ENCODE measurements at places on chromosomes 4 and X.

GRCh38 chrX:96372313-96373046 lies 312.2 kb upstream of the DIAPH2 start:
- DNase-seq = no peak

DNA sequence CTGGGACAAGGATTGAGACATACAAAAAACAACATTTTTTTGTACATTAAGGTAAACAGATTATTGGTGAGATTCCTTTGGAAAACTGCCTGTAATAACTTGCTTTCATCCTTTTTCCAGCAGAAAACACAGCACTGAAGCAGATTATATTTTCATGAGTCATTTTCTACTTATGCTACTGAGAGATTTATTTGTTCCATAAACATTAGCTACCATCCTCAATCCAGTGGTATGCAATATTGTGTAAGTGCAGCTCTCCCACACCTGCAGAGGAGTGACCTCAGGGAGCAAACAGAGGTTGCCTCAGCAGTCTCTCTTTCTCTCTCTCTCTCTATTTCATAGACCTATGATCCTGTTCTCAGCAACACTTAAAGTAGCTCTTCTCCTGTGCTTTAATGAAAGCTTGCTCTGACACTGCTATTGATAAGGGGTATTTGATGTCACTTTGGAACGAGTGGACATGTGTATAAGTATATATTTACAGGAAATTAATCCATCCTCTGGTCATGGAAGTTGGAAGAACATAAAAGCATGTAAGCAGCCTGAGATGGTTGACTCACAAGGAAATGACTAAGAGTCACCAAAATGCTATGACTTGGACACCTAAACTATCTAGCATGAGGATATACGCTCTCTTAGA lies 163.7 kb upstream of the SPANXC start:
- DNase-seq = no peak

DNA sequence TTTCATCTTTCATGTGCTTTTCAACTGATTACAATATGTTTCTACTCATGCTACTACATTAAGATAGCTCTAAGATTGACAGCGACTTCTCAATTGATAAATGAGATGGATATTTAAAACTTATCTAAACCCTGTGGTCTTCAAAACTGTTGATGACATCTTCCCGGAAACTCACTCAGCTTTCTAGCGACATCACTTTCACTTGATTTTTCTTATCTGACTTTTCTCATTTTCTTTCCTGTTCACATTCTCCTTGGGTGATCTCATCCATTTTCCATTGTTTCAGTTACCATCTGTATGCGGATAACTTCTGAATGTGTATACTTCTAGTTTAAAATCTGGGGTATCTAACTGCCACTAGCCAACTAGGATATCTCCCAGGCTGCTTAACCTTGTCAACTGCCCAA lies 3.1 kb downstream of the POLR2B start:
- DNase-seq = no peak

DNA sequence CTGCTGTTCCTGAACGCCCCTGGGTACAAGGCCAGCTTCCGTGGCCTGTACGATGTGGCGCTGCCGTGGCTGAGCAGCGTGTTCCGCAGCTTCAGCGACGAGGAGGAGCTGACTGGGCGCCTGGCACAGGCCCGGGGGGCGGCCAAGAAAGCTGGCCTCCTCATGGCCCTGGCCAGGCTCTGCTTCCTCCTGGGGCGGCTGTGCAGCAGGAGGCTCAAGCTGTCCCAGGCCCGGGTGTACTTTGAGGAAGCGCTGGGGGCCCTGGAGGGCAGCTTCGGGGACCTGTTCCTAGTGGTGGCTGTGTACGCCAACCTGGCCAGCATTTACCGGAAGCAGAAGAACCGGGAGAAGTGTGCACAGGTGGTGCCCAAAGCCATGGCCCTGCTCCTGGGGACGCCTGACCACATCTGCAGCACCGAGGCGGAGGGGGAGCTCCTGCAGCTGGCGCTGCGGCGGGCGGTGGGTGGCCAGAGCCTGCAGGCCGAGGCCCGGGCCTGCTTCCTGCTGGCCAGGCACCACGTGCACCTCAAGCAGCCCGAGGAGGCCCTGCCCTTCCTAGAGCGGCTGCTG lies 28.2 kb downstream of the SH3TC1 start:
- no peak for DNase-seq

- DNase-seq = no peak
Observed at GRCh38 chrX:1614927-1615326, at the start of gene ASMT. Gene ASMT (plus strand): TSS chrX:1615059. CDS start chrX:1615200, 141 bp downstream.

- no peak for DNase-seq
Observed at GRCh38 chrX:12978205-12979025, 3.5 kb downstream of the TMSB4X start.

DNA sequence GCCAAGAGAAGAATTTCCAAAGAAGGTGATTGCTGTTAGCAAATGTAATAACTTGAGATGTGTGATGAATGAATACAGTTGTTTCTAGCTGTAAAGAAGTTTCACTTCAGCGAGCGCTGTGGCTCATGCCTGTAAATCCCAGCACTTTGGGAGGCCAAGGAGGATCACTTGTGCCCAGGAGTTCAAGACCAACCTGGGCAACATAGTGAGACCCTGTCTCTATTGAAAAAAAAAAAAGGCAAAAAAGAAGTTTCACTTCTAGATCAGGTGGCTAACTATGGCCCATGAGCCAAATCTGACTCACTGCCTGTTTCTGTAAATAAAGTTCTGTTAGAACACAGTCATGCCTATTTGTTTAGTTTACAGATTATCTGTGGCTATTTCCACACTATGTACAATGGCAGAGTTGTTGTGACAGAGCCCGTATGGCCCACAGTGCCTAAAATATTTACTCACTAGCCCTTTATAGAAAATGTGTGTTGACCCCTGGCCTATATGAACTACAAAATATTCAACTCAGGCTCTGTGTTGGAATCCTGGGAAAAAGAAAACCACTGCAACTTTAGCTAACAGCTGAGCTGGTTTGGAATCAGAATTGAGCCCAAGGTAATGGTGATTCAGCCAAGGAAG lies 54.1 kb upstream of the PRPS1 start:
- no peak for DNase-seq

- DNase-seq = no peak
Observed at GRCh38 chrX:49106930-49107329, 16.6 kb downstream of the GPKOW start.

DNA sequence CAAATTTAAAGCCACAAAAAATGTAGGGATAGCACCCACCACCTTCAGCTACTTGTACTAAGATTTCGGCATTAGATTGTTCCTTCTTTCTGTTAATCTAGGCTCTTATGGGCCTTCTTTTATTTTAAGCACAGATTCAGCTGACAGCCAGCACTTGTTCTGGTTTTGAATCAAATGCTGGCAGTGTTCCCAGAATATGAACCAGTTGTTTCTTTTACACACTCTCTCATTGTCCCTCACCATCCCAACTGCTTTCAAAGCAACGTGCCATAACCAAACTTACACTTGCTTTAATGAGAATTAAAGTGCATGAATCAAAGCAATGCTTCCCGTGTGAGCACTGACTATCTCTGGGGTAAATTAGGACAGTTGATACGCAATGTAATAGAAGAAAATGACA lies 744.5 kb upstream of the FAM241A start:
- no peak for DNase-seq

- peak; percentile 86 for DNase-seq
Observed at GRCh38 chr4:169070895-169071218, 60.8 kb upstream of the CBR4 start.

DNA sequence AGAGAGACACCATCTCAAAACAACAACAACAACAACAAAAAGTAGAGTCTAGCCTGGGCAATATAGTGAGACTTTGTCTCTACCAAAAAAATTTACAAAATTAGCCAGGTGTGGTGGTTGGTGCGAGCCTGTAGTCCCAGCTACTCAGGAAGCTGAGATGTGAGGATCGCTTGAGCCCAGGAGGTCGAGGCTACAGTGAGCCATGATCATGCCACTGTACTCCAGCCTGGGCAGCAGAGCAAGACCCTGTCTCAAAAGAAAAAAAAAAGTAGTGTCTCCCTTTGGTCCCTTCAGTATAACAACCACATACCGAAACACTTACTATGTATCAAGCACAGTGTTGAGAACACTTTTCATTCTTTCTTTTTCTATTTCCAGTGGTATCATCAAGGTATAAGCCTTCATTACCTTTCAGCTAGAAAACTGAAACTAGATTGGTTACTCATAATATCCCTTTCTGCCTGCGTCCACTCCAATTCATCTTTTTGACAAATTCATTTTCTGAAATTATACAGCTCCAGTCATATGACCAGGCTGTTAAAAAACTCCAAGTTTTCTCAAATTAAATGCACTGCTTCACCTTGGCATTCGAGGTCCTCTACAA lies 54.1 kb downstream of the RPS6KA3 start:
- DNase-seq = no peak

GRCh38 chrX:125404667-125405160 lies 85.0 kb downstream of the TEX13C start:
- DNase-seq = no peak

- DNase-seq = no peak
Observed at GRCh38 chr4:10442976-10443375, 14.2 kb downstream of the ZNF518B start.

- DNase-seq = no peak
Observed at GRCh38 chr4:43547561-43547960, 655.0 kb downstream of the GRXCR1 start.

DNA sequence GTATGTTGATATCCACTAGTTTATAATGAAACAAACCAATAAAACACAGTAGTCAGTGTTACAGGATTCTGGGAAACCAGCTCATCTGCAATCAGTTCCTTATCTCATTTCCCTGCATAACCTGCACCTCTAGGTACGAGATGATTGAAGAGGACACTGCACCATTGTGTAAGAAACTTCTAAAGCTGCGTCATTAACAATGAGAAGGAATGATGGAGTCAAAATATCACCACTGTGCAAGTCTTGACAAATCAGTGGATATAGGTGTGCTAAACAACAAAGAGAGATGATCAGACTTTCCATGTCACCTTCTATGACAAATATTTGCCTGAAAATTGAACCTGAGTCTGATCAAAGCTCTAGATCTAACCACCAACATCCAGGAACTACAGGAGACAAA lies 40.7 kb upstream of the DHX15 start:
- DNase-seq = no peak

GRCh38 chr4:54225598-54226403 lies 3.3 kb upstream of the PDGFRA start:
- DNase-seq = peak; percentile 28

- DNase-seq = no peak
Observed at GRCh38 chr4:37662251-37662650, 23.9 kb downstream of the RELL1 start.

GRCh38 chr4:14008494-14008893 lies 381.0 kb upstream of the BOD1L1 start:
- no peak for DNase-seq

DNA sequence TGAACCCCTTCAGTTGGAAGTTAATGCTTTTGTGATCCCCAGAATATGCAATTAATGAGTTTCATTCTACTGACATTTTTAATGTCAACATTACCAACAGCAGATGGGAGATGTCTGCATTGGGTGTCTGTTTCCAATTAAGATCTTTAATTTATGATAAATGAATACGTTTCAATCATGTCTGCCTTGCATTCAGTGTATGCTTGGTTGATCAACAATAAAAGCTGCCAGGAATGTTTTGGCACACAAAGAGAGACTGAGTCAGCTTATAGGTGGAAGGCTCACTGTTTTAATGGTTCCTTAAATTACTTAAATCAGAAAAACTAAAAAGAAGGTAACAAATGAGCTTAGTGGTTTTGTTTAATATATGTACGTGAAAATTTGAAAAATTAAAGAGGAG lies 359.9 kb upstream of the CNKSR2 start:
- no peak for DNase-seq

- DNase-seq = peak; percentile 58
Observed at GRCh38 chr4:88457307-88458103, 586 bp downstream of the HERC5 start.

GRCh38 chr4:61445374-61446063 lies 245.4 kb downstream of the ADGRL3 start:
- DNase-seq = no peak

DNA sequence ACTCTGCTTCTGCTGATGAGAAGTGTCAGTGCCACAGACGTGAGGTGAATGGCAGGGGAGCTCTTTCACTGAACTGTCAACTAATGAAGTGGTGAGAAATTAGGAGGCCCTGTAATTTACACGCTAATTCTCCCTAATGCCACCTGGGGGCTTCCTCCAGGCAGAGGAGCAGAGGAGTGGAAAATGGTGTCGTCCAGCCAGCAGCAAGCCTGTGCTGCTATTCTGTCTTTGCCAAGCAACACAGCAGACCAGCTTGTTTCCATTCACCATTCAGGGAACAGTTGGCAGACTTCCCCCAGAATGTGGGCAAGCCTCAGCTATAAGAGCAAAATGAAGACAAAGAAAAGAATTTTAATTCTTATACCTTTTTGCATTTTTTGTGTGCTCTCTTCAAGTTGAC lies 245.2 kb upstream of the TET2 start:
- no peak for DNase-seq

DNA sequence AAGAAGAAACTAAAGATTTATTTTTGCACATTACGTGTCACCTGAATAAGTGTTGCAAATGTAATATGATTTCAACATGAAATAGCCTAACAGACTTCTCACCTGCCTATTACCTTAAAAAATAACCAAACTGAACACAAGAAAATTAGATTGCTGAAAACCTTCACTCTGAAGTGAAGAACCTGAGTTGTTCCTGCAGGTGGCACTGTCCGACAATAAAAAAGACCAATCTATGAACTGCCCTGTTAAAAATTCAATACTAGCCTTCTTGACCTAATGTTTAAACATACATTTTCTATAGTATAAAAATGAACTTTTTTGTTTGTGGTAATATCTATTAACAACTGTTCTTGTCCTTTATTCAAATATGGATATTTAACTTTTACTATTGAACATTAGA lies 69.2 kb upstream of the PNPLA4 start:
- DNase-seq = no peak

DNA sequence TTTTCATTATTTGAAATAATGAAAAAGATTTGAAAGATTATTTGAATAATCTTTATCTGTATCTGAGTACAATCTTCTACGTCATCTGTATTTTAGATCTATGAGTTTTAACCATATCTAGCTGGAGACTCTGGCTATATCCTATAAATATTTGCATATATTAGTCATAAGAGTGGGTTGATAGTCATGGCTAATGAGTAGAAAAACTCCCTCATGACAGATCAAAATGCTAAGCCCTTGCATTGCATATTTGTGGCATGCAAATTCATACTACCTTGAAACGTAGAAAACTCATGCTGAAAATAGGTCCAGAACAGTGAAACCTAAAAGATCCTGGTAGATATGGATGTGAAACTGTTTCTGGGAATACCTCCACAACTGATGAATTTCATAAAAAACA lies 291.3 kb downstream of the GALNTL6 start:
- DNase-seq = no peak

DNA sequence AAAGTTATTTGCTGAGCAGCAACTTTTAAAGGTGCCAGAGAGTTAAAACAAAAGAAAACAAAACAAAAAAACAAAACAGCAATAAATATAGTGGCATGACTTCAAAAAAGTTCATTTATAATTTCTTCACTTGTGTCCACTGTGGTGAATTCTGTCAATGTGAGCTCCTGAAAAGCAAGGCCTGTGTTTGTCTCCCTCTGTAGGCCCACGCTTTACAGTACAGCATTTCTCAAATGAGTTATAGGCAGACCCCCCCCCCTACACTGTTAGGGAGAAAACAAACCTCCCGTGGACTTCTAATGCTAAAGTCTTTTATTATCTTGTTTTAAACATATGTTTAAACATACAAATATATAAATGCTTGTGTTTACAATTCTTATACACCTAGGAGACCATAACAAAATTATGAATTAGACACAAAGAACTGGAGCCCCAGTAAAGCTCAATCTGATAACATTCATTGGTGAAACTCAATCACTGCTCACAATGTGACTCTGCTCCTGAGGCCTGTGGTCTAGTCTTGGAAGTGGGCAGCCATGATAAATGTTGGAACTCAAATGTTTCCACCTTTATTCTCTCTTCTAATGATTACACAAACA lies 47.0 kb upstream of the SCOC start:
- no peak for DNase-seq

- DNase-seq = no peak
Observed at GRCh38 chr4:27916452-27917184, 1056.0 kb downstream of the STIM2 start.

All from right lobe of liver (tissue), 6 donors.